Heart left ventricle (tissue), 16 donors: ENCODE measurements at places on chromosomes 2 and 18. TPM values are rescaled to one million over a fixed set of nuclear protein-coding genes. Genes with fewer than 3 reads are reported as not detected.

DNA sequence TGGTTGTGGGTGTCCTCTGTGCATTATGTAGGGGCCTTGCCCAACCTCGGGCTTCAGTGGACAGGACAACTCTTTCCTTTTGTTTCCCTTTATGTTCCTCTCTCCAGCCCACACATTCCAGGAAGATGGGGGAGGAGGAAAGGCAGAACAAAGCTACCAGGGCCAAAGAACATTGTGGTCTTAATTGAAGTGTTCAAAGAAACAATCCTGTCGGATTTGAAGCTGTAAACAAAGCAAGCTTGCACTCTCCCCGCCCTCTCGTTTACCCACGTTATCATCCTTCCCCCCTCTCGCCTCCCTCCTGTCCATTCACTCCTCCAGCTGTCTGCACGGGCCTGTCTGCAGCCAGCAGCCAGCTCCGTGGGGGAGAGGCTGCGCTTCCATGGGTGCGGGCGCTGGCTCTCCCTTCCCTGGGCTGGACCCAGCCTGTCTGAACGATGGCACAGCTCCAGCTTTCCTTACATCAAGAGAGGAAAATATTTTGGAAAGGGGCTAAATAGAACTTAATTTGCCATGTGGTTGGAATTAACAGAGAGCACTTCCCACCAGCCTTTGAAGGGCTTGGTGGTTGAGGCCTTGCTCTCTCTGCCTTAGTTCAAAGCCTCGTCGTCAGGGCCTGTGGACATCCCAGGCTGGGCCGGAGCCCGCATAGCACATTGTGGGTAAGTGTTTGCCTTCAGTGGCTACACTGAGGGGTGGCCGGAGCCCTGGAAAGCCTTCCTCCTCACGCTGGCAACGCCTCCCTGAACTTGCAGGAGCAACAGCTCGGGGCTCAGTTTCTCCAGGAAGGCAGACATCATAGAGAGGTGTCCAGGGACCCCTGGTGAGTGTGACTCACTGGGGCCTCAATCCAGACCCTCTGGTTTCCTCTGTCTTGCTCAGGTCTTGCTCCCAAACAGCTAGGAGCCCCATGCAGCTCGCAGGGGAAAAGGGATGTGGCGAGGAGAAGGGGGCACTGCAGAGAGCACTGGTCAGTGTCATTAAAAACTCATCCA lies 60.6 kb upstream of the HS6ST1 start:
- H3K27ac ChIP-seq = peak overlapping the region; percentile 62
- no peaks in the 10 kb centered on the region for H3K27me3 ChIP-seq
- H3K36me3 ChIP-seq = no peaks in the 10 kb centered on the region
- peaks cover 7% of the 10 kb centered on the region for H3K4me1 ChIP-seq

- H3K27ac ChIP-seq = no peak overlapping the region
- no peaks in the 10 kb centered on the region for H3K4me1 ChIP-seq
- H3K36me3 ChIP-seq = peaks cover 28% of the 10 kb centered on the region
- no peak for DNase-seq
These were observed 72.4 kb downstream of the ZNF236 start for GRCh38 chr18:76894566-76895346.

- peak within 1 kb of the TSS; percentile 99 for H3K27ac ChIP-seq
- H3K4me3 ChIP-seq = peak within 1 kb of the TSS; percentile 86
- peak; percentile 100 for DNase-seq
- H3K36me3 ChIP-seq = peaks cover 41% of the 10 kb centered on the region
- H3K4me1 ChIP-seq = peaks cover 5% of the 10 kb centered on the region
- no peaks in the 10 kb centered on the region for H3K27me3 ChIP-seq
These were observed at the start of gene COX5B for GRCh38 chr2:97645695-97646629. COX5B (plus strand) TSS chr2:97646062; CDS start chr2:97646087, 25 bp downstream.

INO80D gene
- polyA plus RNA-seq = 2.9 TPM

REG1B gene
- polyA plus RNA-seq = 0.27 TPM

DNA sequence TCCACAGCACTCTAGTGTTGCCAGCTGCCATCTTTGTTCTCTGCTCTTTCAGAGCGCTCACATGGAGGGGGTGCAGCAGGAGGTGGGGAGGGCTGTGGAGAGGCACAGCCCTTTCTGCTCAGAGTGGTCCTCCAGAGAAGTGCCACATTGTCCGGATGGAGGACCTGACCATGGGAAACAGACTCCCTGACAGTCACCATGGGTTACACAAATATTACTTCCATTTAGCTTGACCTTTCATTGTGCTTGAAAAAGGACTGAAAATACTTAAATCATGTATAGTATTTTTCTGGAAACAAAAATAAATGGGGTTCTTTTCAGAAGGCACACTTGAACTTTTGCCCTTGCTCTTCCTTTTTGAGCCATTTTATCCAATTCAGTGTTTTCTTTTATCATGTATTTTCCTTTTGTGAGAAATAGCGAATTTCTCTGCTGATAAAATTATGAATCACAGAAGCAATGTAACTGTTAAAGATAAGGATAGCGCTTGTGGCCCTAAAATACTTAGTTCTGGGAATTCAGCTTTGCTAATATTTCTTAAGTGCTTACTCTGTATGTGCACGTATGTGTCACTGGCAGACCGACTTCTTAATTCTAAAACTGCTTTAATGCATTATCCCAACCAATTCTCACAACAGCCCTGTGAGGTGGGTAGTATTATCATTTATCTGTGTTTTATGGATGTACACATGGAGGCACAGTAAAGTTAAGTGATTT lies 34.2 kb downstream of the SPATS2L start:
- no peaks in the 10 kb centered on the region for H3K27me3 ChIP-seq
- no peak for DNase-seq
- H3K27ac ChIP-seq = peak overlapping the region; percentile 15
- H3K4me3 ChIP-seq = no peak overlapping the region
- peaks cover 35% of the 10 kb centered on the region for H3K4me1 ChIP-seq

GRCh38 chr2:198322275-198322674 lies 517.9 kb downstream of the PLCL1 start:
- H3K36me3 ChIP-seq = no peaks in the 10 kb centered on the region
- no peaks in the 10 kb centered on the region for H3K4me1 ChIP-seq
- H3K4me3 ChIP-seq = no peak overlapping the region
- no peak overlapping the region for H3K27ac ChIP-seq
- H3K27me3 ChIP-seq = no peaks in the 10 kb centered on the region

DNA sequence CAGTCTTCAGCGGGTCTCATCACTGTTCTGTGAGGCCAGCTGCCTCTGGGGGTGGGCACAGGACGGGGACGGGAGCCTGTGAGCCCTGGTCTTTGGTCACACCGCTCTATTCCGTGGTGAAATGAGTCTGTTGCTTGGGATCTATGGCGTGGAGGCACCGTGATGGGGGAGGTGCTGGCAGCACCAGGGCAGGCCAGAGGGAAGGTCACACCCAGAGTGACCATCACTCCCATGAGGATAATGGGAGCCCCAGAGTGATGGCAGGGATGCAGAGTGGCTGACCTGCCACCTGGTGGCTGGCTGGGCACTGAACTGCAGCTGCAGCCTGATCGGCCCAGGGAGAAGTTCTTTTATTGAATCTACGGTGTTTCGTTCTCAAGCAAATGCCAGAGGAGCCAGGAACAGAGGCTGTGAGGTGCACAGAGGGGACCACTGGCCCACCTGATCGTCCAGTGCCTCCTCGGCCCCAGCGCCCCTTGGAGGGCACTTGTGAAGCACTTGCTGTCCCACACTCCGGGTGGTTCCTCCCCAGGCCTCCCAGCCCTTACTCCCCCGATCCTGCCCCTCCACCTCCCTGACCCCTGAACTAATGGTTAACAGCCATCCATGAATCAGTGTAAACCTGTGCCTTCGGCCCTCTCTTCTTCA lies 17.9 kb downstream of the KCNIP3 start:
- DNase-seq = no peak
- H3K27me3 ChIP-seq = no peaks in the 10 kb centered on the region
- H3K36me3 ChIP-seq = no peaks in the 10 kb centered on the region
- H3K4me1 ChIP-seq = no peaks in the 10 kb centered on the region

- H3K27ac ChIP-seq = no peak overlapping the region
- DNase-seq = peak; percentile 61
- no peaks in the 10 kb centered on the region for H3K27me3 ChIP-seq
These were observed 32.4 kb upstream of the SNED1 start for GRCh38 chr2:240965905-240966456.

GRCh38 chr2:232772531-232772930 lies 3.8 kb downstream of the KCNJ13 start:
- no peak overlapping the region for H3K4me3 ChIP-seq
- H3K27me3 ChIP-seq = no peaks in the 10 kb centered on the region
- DNase-seq = no peak
- H3K36me3 ChIP-seq = no peaks in the 10 kb centered on the region

DNA sequence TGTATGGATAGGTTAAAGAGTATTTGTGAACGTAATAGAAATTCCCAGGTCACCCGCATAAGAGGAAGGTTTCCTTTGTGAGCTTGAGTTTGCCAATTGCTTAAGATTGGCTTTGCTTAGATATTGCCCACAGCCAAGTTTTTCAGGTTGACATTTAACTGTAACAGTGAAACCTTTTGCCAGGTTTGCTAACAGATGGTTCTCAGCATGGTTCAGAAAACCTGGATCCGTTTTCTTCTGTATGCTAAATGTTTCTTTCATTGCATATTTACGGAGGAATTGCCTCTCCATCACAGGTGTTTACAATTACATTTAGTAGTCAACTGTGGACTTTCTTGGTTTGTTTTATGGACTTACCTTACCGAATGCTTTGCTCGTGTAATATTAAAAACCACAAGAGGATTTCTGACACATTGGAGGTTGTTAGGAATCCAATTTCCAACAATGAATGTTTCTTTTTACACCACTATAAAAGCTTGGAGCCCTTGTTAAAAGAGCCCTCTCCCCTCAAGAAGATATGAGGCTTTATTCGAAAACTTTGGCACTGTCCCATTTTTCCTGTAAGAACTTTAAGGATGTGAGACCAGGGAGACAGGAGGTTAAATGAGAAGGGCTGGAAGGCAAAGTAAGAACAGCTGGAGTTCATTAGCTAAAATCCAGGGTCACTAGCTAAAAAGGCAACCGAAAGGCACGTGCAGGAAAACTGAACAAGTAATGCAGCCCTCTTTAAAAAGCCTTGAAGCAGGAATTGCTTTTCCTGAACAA lies 7.8 kb downstream of the CDK15 start:
- H3K4me1 ChIP-seq = no peaks in the 10 kb centered on the region
- H3K27ac ChIP-seq = no peak overlapping the region
- H3K36me3 ChIP-seq = no peaks in the 10 kb centered on the region
- H3K4me3 ChIP-seq = no peak overlapping the region
- no peak for DNase-seq

- H3K4me3 ChIP-seq = no peak overlapping the region
- no peak for DNase-seq
- no peak overlapping the region for H3K27ac ChIP-seq
- no peaks in the 10 kb centered on the region for H3K27me3 ChIP-seq
These were observed 38.5 kb downstream of the SH3BP4 start for GRCh38 chr2:234990300-234990699.

GRCh38 chr2:37602040-37602439 lies 69.4 kb downstream of the CDC42EP3 start:
- H3K4me3 ChIP-seq = no peak overlapping the region
- peaks cover 3% of the 10 kb centered on the region for H3K4me1 ChIP-seq
- H3K36me3 ChIP-seq = no peaks in the 10 kb centered on the region

DNA sequence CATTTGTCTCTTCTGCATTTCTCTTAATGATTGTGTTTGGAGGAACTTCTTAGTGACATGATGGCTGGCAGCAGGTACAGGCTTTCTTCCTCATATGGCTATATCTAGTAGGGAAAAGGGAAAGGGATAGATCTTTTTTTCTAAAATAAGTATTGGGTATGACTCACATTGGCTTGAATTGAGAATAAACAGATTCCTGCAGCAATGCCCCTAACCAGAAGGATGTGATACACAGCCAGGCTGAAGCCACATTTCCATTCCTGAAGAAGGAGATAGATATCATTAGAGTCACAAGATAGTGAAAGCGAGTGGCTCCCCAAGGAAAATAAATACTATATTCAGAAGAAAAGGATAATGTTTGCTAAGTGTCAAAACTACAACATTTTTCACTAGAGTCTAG lies 61.1 kb downstream of the VWC2L start:
- H3K27me3 ChIP-seq = no peaks in the 10 kb centered on the region
- H3K27ac ChIP-seq = no peak overlapping the region
- H3K4me1 ChIP-seq = no peaks in the 10 kb centered on the region
- no peaks in the 10 kb centered on the region for H3K36me3 ChIP-seq
- no peak overlapping the region for H3K4me3 ChIP-seq

DNA sequence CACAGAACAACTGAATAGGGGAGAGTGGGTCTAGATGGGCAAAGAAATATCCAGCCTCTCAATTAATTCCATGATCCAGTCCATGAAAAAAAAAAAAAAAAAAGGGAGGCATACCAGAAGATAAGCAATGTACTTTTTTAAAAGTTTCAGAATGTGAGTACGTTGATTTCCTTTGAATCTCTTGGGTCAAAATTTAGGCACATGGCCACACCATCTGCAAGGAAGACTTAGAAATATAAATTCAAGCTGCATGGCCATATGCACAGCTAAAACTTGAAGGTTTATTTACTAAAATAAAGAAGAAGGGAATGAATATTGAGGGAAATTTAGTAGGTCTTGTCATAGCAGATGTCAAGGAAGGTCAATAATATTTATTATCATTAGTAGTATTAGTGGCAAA lies 286.5 kb upstream of the CDH7 start:
- H3K36me3 ChIP-seq = no peaks in the 10 kb centered on the region
- H3K4me1 ChIP-seq = no peaks in the 10 kb centered on the region
- DNase-seq = no peak
- no peak overlapping the region for H3K4me3 ChIP-seq
- H3K27ac ChIP-seq = no peak overlapping the region

GRCh38 chr2:24892928-24893327 lies 27.1 kb downstream of the ADCY3 start:
- H3K4me1 ChIP-seq = no peaks in the 10 kb centered on the region
- DNase-seq = peak; percentile 18
- H3K36me3 ChIP-seq = no peaks in the 10 kb centered on the region
- H3K27me3 ChIP-seq = no peaks in the 10 kb centered on the region
- H3K27ac ChIP-seq = no peak overlapping the region

DNA sequence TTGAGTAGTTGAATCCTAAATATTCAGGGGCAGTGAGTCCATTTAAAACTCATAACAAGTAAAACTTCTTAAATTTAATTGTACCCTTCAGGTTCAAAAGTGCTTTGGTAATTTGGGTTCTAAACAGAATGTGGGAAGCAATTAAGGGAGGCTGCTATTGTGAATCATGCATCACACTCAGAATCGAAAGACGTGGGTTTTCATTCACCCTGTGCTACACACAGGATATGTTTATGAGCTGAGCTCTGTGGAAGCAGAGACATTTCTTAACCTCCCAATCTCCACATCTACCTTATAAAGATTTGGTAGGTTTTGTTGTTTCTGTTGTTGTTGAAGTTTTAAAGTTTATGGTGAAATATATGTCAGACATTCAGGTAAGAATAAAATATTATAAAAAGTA lies 633.4 kb downstream of the DPP10 start:
- no peak overlapping the region for H3K4me3 ChIP-seq
- H3K27ac ChIP-seq = no peak overlapping the region
